RCC 7860 (cell line): ENCODE measurements at places on chromosomes 5 and 9.

DNA sequence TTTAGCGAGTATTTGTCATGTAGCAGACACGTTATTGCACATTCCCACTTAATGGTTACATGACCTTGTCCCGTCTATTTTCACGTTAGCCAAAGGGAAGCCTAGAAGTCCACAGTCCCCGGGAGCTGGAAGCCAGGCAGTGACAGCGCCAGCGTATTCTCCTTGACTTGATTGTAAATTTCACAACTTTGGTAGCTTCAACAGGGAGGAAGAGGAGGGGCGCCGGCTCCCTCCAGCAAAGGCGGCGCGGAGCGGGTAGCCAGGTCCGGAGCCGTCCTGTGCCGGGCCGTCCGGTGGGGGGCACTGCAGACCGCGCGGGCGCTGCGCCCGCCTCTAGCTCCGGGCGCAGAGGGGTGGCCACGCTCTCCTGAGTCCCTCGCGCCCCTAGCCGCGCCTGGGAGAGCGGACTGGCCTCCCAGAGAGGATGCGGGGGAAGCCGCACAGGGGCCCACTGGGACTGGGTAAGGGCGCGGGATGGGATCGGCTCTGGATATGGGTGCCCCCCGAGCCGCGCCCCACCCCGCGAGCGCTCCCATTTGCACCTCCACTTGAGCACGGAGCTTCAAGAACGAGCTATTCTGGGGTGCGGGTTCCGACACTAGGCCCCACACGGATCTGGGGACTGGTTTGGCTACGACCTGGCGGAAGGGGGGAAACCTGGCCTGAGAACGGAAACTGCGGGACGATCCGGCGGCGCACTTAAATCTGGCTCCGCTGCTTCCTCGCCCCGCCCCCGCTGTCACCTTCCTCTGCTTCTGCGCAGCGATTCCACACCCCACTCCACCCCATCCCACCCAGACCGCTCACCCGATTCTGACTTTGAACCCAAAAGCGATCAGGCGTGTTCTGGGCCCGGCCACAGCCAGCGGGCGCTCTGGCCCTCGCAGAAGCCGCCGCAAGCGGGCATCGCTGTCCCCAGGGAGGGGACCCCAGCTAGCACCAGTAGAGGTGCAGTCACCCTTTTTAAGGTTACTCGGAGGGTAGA is 23.8 kb downstream of the KLF4 start:
- DNase-seq: no peak

- DNase-seq: no peak
These were observed 10.5 kb upstream of the ADGRV1 start for GRCh38 chr5:90548069-90548593.

GRCh38 chr5:142421621-142422397 is 97.0 kb upstream of the SPRY4 start:
- no peak for DNase-seq

DNA sequence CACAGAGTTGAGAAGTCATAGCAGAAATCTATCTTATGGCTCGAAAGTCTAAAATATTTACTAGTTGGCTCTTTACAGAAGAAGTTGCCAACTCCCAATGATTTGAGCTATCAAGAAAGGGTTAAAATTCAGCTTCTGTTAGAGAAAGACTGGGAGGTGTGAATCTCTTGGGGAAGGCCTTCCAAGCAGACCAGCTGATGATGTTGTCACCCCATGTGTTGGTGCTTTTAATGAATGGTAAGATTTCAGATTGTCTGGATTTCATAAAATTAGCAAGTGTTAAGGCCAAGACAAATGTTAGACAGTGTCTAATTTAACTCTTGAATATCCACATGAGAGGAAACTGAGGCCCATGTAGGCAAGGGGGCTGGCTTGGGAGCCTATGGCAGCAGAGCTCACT is 63.9 kb downstream of the PPARGC1B start:
- DNase-seq: no peak

GRCh38 chr5:24615159-24615558 is 29.6 kb downstream of the CDH10 start:
- DNase-seq: no peak
